Heart left ventricle (tissue), 16 donors: ENCODE measurements at places on chromosomes 1 and 21. TPM values are rescaled to one million over a fixed set of nuclear protein-coding genes. Genes with fewer than 3 reads are reported as not detected.

GRCh38 chr1:100006688-100007087, 36.9 kb downstream of the SLC35A3 start:
- no peak for DNase-seq

CD2 gene
- total RNA-seq = 0.68 TPM

DNA sequence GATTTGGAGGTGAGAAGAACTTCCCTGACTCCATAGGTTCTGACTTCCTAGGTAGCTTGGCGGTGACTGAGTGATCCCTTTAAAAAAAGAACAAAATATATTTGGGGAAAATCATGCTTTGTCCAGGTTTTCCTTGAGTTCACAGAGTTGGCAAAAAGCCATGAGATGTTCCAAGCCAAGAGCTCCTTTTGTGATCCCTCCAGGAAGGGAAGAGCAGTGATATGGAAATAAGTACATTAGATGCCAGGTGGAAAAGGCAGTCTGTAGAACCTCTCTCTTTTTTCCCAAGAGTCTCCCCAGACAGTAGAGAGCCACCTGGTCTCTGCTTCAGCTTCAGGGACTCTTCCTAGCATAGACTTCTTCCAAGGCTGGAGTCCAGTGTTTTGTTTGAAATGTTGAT, 10.2 kb downstream of the TLCD4 start:
- no peak for DNase-seq

GRCh38 chr1:57431400-57431799, 7.5 kb upstream of the DAB1 start:
- no peak for DNase-seq

GRCh38 chr1:110523011-110523410, 4.0 kb upstream of the KCNA10 start:
- no peak for DNase-seq

DNA sequence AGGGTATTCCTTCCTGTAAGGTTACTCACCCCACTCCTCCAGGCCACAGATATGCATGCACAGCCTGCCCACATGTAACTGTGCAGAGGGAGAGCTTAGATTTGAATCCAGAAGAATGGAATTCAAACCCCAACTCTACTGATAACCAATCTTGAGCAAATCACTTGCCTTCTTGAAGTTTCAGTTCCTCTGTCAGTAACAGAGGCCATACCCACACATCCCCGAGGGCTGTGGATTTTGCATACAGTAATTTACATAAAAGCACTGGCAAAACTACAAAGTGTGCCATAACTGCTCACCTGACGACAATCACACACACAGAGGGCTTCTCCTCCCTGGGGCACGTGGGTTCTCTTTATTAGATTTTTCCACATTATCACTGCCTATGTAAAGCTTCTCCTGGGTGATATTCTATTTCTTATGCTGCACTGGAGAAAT, 18.6 kb downstream of the CD247 start:
- DNase-seq = no peak

AKR7A3 gene
- not detected for total RNA-seq

- DNase-seq = no peak
These were observed 14.2 kb downstream of the KCNAB2 start for GRCh38 chr1:6059866-6060265.

- DNase-seq = no peak
These were observed 24.4 kb downstream of the DUSP10 start for GRCh38 chr1:221717485-221717853.
